Type B pancreatic cell (in vitro differentiated cells): ENCODE measurements at places on chromosomes 7 and 10.

DNA sequence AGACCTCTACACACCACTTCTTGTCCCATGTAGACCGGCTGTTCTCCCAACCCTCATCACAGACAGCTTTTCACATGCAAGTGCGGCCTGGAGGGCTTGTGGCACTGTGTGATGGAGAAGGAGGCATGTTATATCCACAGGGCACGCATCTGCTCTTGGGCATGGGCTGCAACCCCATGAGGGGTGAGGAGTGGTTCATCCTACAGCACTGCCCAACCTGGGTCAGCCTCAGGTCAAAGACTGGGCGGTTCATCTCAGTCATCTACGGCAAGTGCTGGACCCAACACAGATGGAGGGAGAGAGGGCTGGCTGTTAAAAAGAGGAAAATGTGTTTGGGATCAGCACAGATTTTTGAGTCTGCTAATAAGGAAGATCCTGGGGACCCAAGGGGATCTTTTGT lies 2.2 kb downstream of the FSCN3 start:
- no peak for DNase-seq

DNA sequence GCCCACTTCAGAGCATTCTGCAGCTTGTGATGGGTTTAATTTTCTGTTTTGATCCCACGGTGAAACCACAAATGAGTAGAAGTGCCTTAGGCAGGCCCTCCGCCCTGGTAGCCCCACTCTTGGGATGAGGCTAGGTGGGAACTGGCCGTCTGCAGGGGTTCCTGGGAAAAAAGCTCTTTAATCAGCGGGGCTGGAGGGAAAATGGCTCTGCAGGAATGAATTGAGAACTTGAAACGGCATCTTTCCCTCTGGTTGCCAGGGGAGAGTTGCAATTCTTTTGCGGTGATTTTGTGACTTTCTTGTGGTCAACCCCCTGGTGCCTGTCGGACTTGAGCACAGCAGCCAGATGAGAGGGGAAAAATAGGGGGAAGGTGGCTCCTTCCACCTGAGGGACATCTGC lies 32.7 kb downstream of the COL26A1 start:
- DNase-seq = no peak

DNA sequence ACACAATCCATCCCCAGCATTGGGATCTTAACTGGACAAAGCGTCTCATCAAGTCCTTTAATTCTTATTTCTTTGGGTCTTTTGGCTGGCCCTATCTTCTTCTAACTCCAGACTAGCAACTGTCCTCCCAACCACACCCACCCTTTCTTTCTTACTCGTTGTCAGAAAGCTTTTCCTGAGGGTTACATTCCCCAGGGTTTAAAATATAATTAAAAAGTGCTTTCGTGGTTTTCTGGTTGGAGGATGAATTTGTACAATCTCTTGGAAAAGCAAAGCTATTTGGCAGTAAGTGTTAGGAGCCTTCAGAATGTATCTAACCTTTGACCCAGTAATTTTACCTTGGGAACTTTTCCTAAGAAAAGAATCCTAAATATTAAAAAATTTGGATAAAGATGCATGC lies 10.4 kb upstream of the ITGB8 start:
- no peak for DNase-seq

GRCh38 chr7:140232957-140233917 lies 56.5 kb upstream of the KDM7A start:
- DNase-seq = no peak

GRCh38 chr10:15385552-15386455 lies 14.7 kb upstream of the FAM171A1 start:
- no peak for DNase-seq

DNA sequence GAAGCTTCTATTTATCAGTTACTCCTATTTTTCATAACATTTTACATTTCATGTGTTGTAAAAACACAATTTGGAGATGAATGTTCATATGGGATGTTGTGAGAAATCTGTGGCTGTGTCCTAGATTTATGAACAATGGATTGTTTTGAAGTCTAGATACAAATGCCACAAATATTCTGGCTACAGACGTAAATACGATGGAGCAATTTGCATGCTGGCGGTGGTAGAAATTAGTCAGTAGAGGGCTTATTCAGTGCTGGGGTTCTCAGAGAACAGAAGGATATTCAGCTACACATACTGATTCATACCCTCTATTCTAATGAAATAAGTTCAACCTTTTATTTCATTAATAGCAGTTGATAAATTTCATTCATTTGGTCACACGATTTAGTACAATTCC lies 48.8 kb downstream of the PLPP4 start:
- no peak for DNase-seq

- no peak for DNase-seq
Measured at GRCh38 chr10:17821893-17822292, 12.7 kb downstream of the MRC1 start.

- no peak for DNase-seq
Measured at GRCh38 chr7:87628780-87629569, 777 bp downstream of the RUNDC3B start.

DNA sequence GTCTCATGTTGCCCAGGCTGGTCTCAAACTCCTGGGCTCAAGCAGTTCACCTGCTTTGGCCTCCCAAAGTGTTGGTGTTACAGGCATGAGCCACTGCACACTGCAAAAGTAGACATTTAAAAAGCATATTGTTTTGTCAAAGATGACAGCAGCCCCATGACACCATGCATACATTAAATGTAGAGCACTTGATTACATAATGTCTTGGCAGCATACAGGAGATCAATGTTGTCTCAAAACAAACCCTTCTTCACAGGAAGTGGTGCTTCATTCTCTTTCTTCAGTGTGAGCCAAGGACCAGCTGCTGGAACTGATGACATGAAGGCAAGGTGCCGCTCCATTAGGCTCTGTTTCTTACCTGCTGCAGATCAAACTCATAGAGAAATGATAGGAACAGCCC lies 218.4 kb downstream of the KLF6 start:
- no peak for DNase-seq

- DNase-seq = no peak
Measured at GRCh38 chr10:8262317-8262716, 207.8 kb downstream of the GATA3 start.

DNA sequence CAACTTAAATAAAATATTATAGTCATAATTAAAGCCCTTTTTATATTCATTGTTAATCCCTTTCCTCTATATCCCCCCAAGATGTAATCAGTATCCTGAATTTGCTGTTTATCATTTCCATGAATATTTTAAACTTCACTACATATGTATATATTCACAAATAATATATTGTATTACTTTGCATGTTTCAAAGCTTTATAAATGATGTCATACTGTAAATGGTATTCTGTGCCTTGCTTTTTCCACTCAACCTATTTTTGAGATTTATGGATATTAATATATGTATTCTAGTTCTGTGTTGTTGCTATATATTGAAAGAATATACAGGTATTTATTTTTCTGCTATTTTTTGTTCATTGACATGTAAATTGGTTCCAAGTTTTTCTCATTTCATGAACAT lies 173.1 kb downstream of the CCDC71L start:
- no peak for DNase-seq

GRCh38 chr7:73970801-73971229 lies 57.2 kb upstream of the ELN start:
- no peak for DNase-seq

DNA sequence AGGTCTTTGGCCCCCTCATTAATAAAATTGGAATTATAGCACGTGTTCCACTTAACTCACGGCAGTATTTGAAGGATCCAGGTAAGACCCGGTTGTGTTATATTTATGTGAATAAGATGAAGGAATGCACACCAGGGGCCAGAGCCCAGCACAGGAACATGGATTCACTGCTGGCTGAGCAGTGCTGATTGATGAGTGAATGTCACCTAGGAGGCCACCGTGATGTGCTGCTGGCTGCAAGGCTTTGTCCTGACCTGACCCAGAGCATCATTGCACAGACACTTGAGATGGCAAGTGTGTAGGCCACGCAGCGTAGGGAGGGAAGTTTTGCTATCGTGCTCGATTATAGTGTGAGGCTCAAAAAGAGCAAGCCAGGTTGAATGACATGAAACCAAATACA lies 350.7 kb upstream of the MGMT start:
- DNase-seq = no peak

- no peak for DNase-seq
Measured at GRCh38 chr10:22363305-22363704, 18.0 kb downstream of the SPAG6 start.

DNA sequence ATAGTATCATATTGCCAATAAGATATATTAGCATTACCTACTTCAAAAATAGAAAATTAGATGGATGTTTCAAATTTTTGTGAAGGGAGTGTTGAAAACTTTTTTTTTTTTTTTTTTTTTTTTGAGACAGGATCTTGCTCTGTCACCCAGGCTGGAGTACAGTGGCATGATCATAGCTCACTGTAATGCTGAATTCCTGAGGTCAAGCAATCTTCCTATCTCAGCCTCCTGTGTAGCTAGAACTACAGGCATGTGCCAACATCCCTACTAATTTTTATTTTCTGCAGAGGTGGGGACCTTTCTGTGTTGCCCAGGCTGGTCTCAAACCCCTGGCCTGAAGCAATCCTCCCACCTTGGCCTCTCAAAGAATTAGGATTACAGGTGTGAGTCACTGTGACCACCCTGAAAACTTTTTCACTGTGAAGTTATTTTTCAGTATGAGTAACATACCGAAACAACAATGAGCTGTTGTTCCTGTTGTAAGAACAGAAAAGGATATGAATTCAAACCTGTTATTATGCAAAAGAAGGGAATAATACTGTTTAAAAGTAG lies 266.9 kb downstream of the NEBL start:
- no peak for DNase-seq

GRCh38 chr7:69932034-69932628 lies 333.9 kb downstream of the AUTS2 start:
- DNase-seq = no peak

DNA sequence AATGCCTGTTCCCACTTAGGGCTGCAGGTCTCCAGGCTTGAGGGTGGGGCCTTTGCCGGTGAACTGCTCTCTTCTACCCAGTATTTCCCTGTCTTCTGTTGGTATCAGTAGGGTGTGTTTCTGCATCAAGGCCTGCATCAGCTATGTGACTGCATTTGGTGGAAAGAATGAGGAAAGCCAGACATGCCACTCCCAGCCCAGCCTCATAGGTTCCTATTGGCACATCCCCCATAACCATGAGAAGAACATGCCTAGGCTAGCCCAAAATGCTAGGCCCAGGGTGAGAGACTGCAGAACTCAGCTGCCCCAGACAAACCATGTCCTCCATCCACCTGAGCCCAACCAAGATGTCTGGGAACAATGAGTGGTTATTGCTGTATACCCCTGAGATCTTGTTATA lies 380.3 kb upstream of the ADARB2 start:
- DNase-seq = no peak

GRCh38 chr10:101718690-101719275 lies 23.8 kb upstream of the FBXW4 start:
- no peak for DNase-seq

GRCh38 chr7:121777672-121778071 lies 95.3 kb upstream of the PTPRZ1 start:
- DNase-seq = no peak

DNA sequence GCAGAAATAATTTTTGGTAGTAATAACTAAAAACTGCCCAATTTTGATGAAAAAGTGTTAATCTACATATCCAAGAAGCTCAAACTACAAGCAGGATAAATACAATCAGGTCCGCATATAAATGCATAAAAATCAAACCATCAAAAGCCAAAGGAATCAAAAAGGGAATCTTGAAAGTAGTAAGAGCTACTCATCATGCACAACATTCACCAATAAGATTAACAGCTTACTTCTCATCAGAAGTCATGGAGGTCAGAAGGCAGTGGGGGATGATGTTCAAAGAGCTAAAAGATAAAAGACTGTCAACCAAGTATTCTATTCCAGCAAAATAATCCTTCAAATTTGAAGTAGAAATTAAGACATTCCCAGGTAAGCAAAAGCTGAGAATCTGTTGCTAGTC lies 76.4 kb downstream of the CRPPA start:
- no peak for DNase-seq

GRCh38 chr7:55546814-55547213 lies 25.5 kb downstream of the VOPP1 start:
- no peak for DNase-seq

DNA sequence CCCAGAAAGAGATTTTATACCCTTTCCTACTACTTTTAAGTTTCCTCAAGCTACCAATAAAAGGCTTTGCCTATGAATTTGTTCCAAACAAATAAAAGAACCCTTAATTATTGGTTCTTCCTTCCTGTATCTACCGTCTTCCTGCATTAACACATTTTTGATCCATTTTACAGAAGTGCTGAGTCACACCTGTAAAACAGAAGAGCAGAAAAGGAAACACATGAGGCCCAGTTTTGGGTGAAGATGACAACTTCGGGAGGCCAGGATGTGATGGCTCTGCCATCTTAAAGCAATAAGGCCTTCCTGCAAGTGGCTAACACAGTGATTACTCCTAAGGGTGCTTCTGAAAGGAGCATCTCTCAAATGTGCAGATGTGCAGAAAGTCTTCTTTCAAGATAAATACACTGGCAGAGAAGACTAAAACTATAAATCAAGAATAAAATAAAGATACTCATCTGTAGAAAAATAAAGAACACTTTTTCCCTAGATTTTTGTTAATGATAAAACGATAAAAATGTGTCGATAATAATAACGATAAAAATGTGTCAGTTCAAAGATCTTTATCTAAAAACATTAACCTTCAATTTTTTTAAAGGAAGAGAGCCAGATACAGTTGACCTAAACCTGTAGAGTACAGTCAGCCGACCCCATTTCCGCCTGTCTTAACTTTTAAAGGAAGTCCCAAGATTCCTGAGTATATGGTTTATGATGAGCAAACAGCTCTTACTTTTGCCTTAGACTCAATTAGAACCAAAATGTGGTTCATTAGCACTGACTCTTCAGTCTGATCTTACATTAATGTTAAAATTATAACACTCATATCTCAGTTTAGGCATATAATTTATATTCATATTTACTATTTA lies 108.6 kb downstream of the UBE2H start:
- no peak for DNase-seq
